MV-4-11 (cell line): ENCODE measurements at places on chromosomes 2 and 18.

- DNase-seq: no peak
These were observed 29.4 kb upstream of the ST3GAL5 start for GRCh38 chr2:85917887-85918795.

- no peak for DNase-seq
These were observed 28.3 kb downstream of the GLI2 start for GRCh38 chr2:120763931-120764330.

- no peak for DNase-seq
These were observed 196.4 kb upstream of the HDAC4 start for GRCh38 chr2:239597216-239597615.

GRCh38 chr2:237568121-237568660 is 1.8 kb downstream of the PRLH start:
- no peak for DNase-seq

DNA sequence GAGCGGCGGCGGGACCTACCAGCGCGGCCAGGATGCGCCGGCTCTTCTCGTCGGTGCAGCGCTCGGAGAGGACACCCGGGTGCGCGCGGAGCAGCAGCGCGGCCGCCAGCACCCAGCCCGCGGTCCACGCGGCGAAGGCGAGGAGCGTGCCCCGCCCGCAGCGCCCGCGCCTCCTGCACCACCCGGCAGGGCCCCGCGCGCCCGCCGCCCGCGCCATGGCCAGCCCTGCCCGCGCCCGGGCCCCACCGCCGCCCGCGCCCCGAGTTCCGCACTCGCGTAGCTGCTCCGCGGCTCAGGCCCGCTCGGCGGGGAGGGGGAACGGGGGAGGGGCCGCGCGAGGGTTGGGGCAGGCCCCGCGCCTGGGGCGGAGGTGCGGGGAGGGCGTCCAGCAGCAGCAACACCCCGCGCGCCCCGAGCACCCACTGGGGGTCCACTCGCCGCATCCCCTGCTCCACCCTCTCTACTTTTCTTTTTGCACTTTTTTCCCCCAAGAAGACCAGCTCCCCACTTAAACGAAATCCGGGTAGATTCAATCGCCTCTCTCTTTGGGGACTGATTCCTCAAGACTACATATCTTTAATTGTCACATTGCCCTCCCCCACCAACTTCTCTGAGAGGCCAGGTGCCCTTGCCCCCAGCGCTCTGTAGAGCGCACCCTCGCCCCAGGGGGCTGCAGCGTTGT is at the start of gene DIPK1C:
DIPK1C (minus strand) TSS at position 266 of the 682 bp plus-strand sequence; CDS start at position 217, 49 bp downstream.
- DNase-seq: no peak

DNA sequence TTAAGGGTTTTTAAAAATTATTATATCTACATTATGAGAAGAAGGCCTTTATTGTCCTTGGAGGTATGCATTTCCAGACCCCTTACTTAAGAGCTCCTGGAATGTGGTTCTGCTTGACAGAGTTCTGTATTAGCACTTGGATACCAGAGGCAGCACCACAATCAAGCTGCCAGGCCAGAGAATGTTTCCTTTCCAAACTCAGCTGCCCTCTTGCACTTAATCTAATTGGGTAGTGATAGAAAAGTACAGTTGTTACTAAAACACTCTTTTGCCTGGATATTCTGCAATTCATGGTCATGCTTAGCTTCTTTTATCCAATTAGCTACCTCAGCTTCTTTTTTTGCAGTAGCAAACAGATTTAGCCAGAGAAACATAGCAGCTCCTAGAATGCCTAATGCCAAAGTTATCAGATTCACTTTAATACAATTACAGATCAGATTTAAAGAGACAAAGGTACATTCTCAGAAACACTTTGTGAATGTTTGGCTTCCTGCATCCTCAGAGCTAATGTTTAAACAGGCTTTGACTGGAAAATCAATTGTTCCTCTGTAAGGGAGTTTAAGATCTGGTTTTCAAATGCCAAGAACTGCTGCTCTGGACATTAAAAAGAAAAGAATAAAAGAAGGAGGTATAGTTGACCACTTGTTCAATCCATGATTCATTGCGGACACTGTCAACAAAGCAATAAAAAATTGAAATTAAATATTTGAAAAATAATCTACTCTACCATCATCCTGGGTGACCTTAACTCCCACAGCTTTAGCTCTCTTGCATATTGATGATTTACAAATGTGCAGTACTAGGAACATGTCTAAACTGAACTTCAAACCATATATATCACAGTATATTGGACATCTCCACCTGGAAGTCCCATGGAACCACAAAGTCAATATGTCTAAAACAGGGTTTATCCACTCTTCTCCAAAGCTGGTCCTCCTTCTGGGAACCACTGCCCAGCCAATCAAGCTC is 12.8 kb downstream of the NOSTRIN start:
- no peak for DNase-seq

DNA sequence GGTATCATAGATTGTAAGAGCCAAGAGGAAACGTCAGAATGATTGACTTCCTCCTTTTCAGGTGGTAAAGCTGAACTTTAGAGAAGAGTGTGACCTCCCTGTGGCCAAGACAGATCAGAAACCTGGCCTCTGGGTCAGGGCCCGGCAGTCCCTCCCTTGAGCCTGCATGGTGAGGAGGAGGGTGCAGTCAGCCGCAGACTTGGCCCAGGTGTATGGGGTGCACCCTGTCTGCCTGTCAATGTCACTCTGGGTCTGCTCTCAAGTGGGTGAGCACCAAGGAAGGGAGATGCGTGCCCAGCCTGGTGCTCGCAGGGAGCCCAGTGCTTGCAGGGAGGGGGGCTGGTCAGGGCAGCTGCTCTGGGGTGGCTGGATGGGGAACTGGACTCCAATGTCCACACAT is 134.4 kb upstream of the SNTG2 start:
- DNase-seq: no peak

- peak; percentile 35 for DNase-seq
These were observed 96.0 kb downstream of the TMEM17 start for GRCh38 chr2:62410015-62410453.

GRCh38 chr2:207825045-207825954 is 55.6 kb upstream of the FZD5 start:
- DNase-seq: no peak

DNA sequence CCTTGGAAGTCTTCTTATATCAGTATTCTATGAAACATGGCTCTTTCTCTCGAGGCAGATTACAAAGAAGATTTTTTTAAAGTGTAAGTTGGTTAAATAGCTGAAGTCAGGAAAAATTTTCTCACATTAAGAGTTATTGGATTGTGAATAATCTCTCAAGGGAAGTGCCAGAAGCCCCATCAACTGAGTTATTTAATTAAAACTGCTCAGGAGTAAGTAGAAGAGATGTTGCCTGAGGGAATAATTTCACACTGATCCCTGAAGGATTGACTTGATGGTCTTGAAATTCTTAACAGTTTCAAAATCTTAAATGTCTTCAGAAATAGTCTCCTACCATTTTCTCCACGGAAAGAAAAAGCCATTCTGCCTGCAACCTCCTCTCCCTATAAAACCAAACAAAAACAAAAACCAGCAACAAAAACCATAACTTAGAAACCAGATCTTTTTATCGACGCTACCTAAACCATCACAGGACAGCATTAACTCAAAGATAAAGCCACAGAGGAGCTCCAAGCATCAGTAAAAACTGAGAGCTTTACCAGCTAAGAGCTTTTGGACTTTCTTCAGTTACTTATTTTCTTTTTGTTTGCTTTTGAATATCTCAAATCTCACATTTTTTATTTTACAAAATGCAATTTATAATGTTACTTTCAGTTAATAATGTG is 12.9 kb downstream of the CD226 start:
- no peak for DNase-seq
